Cortex of kidney (tissue), 1 donor: ENCODE measurements at places on chromosomes 5 and 9.

DNA sequence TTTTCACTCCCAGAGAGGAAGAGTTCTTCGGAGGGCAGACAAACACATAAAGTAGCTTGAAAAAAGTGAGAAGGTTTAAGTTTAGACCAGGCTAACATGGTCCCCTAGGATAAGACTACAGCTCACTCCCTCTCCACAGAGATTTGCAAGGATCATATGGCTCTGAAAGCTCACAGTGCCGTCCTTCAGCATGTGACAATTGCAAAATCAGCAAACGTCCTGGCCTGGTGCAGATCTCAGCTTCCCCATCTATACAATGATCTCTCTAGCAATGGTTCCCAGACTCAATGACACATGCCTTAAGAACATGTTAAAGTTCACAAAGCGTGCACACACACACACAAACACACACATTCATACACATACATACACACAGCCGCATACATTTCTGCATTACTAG lies 327.6 kb downstream of the ACTL7B start:
- no peak for DNase-seq

DNA sequence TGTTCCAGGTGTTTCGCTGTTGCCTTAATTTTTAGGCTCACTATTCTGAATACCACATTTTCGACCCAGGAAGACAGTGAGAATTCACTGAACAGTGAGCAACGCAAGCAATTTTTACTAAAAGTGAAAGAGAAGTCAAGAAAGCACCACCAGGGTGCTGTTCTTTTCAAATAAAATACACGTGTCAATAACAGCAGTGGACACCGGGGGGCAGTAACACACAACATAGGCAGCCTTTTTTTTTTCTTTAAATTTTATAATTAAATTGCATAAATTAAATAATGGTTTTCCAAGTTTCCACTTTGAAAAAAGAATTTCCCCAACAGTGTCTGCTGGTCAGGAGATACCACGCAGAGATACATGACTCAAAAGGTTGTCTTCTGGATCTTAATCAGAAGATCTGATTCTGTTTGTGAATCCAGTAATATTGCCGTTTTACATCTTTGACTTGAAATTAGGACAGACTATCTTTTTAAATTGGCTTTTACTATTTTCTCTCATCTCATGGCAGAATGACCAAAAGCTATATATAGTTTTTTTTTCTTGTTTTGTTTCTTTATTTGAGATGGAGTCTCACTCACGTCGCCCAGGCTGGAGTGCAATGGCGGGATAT lies 47.1 kb upstream of the SH3GL2 start:
- no peak for DNase-seq

GRCh38 chr9:83327750-83328622 lies 210.2 kb downstream of the FRMD3 start:
- DNase-seq: no peak

GRCh38 chr9:136587145-136587943 lies 41.5 kb upstream of the NOTCH1 start:
- no peak for DNase-seq

DNA sequence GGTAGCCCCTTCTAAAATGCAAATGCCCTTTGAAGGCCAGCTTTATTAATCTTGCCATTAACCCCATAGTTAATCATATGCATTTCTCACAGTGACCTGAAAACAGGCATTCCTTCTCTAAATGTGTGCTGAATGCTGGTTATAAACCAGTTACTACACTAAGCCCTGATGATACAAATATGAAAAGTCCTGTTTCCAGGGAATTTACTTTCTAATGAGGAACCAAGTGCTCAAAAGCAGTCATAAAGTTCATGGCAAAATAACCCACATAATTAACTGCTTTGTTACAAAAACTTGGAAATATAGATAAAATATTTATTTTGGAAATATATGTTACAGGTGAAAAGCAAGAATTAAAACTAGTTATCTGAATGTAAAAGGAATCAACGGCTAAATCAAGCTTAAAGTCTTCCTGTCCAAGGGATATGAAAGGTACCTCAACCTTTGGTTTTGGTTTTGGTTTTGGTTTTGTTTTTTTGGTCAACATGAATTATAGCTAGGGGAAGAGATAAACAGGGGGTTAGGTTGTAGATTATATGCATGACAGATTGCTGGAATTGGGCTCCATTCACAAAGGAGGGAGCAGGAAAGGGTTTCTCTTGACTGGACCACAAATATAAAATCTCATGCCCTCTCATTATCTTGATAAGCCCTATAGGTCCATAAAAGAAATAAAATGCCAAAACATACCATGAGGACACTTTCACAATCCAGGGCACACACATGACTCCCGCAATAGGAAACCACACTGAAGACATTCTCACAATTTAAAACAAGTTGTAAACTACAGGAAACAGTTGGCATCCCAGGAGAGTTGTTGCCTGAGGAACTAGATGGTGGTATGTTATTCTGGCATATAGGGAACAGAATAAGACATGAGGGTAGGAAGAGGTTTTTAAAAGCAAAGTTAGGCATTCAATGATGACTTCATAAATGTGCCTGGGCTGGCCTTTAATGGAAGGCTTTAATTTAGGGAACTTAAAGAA lies 46.7 kb upstream of the MACIR start:
- DNase-seq: no peak

DNA sequence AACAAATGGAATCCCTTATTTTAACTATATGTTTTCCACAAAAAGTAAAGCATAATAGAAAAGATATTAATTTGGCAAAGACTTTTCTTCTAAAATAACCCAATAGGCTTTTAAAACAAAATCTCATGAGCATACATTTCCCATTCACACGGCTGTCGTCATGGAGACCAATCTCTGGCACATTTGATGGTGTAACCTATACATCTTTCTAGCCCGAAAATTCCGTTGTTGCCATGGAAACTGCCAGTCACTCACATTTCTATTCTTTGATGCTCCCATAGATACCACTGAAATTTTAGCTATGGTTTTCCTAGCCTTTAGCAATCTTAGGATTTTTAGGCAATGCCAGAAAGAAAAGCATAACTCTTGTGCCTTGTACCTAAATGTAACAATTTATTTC lies 262.9 kb upstream of the TRPM3 start:
- DNase-seq: no peak
